ENCODE measurements at places on chromosomes 5 and 9.

GRCh38 chr9:107249665-107250285 is 33.3 kb upstream of the RAD23B start:
- DNase-seq, result no peak

- no peak for DNase-seq
These were observed 61.7 kb downstream of the OTULIN start for GRCh38 chr5:14726066-14726838.

GRCh38 chr5:103435136-103435889 is 127.3 kb downstream of the NUDT12 start:
- DNase-seq, result no peak

- DNase-seq, result no peak
These were observed 151.7 kb downstream of the SEMA5A start for GRCh38 chr5:9394221-9394620.

GRCh38 chr5:150065346-150065745 is 21.0 kb downstream of the CSF1R start:
- no peak for DNase-seq

GRCh38 chr5:160452795-160453194 is 31.1 kb downstream of the PTTG1 start:
- DNase-seq, result no peak

GRCh38 chr5:52987711-52988331 is 1.3 kb upstream of the ITGA2 start:
- DNase-seq, result no peak

DNA sequence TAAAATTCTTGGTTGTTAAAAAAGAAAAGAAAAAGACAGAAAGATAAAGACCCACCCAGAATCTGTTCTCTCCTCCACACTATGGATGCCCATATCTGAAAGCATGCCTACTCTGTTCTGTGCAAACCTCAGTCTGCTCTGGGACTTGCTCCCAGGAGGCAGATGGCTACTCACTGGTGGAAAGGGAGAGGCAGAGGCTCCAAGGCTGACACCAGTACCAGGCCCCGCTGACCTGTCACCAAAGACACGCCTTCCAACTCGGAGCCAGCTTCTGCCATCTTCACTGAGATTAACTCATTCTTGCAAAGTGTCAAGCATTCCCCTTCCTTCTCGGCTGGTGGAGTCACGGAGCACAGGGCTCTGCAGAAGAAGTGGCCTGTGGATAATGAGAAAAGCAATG is 21.6 kb downstream of the SH3TC2 start:
- no peak for DNase-seq

DNA sequence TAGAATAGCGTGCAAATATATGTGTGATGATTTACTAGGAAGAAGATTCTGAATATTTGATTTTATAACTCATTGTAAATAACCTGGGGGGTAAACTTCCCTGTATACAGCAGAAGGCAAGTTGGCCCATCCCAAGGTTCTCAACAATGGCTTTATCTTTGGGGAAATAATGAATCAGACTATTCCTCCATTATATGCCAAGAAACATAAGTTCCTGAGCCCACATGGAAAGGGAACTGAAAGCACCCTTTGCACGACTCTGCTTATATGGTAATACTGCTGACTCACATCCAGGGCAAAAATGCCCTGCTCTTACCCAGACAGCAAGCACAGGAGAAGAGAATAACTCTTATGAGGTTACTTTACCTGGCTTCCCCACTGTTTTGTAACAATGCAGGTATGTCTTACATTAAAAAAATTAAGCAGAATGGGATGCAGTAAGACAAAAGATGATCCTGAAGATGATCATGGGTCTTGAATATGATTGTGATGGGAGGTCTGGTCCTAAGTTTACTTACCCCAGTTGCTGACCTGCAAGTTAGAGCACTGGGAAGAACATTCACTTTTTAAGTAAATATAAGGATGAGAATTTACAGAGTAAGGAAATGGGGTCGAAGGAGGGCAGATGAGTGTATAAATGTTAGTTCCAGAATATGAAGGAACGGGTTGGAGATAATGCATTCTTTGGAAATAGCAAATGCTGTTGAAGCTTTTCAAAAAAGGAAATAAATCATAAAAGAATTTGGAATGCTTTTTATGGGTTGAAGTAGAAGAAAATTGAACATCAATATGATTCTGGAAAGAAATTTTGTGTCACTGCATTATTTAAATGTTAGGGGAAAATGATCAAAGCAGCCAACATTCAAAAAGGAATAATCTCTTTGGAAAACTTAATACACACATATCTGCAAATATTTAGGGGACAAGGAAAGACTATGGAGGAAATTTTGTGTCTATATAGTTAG is 428.4 kb upstream of the MPDZ start:
- DNase-seq, result no peak

GRCh38 chr5:160959804-160960203 is 107.8 kb upstream of the ATP10B start:
- DNase-seq, result no peak

- DNase-seq, result peak; percentile 49
These were observed 578 bp upstream of the PSAT1 start for GRCh38 chr9:78296201-78296892.

- DNase-seq, result no peak
These were observed 2.1 kb upstream of the SIT1 start for GRCh38 chr9:35652829-35653209.

DNA sequence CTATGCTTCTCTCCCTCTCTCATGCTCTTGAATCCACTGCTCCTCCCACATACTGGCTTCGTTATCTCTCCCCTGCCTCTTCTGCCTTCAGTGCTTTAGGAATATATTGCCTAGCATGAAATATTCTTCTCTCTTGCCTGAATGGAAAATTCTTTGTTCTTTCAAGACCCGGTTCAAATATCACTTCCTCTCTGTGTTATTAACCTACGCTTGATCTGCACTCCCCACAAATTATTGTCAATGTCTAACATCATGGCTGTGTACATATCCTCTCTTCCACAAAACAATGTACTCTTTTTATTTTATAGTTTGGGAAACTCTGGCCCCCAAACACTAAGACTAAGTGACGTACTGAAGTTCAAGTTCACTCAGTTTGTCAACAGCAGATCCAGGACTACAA is 211.0 kb downstream of the SEC61B start:
- no peak for DNase-seq

DNA sequence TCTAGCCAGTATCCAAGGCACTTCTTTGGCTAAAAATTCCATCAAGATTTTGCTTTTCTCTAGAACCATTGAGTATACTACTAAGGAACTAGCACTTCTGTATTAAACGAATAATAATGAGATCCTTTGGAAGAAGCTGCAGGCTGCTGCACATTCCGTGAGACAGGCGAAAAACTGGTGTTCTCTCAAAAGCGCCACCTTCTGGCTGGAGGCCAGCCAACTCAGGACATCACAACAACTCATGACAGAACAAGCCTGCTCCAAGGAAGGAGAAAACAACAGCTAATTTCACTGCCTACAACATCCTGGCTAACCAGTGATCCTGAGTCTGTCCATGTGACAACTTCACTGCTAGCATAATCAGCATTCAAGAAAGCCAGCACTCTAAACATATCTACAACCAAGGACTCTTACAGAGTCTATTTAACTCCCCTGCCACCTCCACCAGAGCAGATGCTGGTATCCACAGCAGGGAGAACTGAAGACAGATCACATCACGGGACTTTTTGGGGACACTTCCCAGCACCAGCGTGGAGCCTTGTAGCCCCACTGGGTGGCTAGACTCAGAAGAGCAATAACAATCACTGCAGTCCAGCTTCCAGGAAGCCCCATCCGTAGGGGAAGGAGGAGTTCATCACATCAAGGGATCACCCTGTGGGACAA is 150.5 kb downstream of the YTHDC2 start:
- peak; percentile 78 for DNase-seq

- no peak for DNase-seq
These were observed 121.6 kb downstream of the WNK2 start for GRCh38 chr9:93305497-93306020.

- no peak for DNase-seq
These were observed 6.1 kb downstream of the RICTOR start for GRCh38 chr5:39068099-39068498.

- DNase-seq, result no peak
These were observed 807.0 kb downstream of the TLE4 start for GRCh38 chr9:80378669-80379293.

- DNase-seq, result no peak
These were observed 77.0 kb downstream of the ANKRD55 start for GRCh38 chr5:56155992-56156584.

DNA sequence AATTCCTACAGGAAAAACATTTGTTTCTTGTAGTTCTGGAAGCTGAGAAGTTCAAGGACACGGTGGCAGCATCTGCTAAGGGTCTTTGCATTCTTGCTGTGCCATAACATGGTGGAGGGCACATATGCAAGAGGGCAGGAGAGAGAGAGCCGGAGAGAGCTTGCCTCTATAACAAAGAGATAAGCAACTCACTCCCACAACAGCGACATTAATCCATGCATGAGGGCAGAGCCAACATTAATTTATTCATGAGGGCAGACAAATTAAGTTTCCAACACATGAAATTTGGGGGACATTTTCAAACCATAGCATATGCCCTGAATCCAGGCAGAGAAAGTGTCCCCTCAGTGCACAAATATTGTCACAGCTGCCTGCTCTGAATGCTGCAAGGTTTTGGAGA is 4.4 kb upstream of the GTF3C5 start:
- DNase-seq, result no peak

- no peak for DNase-seq
These were observed 41.4 kb upstream of the CTNNA1 start for GRCh38 chr5:138711811-138712210.

DNA sequence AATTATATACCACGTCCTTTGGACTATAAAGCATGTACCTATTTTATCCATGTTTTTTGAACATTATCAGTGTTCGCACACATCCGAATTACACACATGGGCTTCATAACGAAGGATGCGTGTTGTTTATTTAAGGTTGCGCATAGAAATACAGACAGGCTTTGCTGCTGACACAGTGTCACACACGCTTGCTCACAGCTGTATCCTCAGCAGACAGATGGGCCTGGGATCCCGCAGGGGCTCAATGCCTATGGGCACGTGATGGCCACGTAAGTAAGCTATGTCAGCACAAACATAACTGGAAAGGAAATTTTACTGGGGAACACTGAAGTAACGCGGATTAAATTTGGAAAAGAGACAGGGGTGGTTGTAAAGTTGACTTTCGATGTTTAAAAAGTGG is 76.6 kb downstream of the OTULIN start:
- DNase-seq, result no peak

- DNase-seq, result no peak
These were observed 3.9 kb downstream of the LPAR1 start for GRCh38 chr9:111034170-111034897.

DNA sequence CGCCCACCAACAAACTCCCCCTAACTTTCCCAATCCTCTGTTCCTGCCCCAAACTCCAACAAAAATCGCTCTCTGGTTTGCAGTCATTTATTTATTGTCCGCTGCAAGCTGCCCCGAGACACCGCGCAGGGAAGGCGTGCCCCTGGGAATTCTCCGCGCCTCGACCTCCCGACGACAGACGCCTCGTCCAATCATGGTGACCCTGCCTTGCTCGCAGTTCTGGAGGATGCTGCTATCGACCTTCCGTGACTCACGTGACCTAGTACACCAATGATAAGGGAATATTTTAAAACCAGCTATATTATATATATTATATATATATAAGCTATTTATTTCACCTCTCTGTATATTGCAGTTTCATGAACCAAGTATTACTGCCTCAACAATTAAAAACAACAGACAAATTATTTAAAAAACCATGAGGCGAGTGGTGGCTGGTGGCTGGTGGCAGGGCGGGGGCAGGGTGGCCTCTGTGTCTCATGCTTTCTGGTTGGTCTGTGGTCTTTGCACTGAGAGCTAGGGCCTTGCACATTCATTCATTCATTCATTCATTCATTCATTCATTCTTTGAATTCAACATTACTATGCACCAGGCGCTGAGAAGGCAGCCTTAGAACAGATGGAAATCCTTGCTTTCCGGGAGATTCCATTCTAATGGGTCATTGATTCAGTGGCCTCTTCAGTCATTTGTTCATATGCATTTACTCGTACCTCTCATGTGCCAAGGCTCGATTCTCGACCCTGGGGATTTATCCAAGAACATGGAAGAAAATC is 37.9 kb downstream of the FGF18 start:
- no peak for DNase-seq

DNA sequence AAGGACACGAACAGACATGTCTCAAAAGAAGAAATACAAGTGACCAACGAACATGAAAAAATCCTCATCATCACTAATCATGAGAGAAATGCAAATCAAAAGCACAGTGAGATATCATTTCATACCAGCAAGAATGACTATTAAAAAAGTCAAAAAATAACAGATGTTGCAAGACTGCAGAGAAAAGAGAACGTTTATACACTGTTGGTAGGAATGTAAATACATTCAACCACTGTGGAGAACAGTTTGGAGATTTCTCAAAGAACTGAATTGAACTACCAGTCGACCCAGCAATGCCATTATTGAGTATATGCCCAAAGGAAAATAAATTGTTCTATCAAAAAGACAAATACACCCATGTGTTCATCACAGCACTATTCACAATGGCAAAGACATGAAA is 45.7 kb downstream of the FXN start:
- no peak for DNase-seq

DNA sequence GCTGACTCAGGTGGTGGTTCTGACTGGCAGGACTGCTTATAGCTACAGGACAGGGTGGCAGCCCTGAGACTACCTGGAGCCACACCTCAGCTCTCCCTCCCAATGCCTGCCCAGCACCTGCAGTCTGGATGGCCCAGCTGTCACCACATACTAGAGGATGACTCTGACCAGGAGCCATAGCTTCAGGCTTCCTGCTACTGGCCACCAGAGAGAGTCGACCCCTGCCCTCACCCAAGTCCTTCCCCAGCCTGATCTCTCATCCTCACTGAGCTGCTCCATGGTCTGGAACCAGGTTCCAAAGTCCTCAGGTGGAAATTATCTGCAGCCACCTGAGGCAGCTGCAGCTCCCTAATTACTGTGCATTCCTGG is 25.6 kb upstream of the TDRD7 start:
- no peak for DNase-seq

DNA sequence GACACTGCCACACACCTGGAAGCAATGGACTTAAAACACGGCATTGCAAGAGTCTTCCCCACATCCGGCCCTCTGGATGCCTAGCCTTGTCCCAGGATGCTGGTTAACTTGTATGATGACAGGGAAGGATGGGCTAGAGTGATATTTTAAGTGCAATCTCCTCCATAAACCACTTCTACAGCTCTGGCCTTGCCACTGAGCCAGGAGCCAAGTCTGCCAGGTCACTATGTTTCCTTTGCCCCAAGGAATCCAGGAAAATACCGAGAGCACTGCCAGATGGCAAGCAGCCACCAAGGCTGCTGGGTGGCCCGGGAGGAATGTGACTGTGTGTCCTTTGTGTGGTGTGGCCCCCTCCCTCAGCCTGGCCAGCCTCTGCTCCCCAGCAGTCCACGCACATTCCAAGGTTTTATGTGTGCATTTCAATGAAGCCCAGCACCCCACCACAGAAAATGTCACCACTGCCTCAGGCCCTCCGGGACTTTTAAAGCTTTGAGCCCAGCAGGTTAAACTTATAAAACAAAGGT is 106.0 kb downstream of the FRMD3 start:
- DNase-seq, result peak; percentile 35

DNA sequence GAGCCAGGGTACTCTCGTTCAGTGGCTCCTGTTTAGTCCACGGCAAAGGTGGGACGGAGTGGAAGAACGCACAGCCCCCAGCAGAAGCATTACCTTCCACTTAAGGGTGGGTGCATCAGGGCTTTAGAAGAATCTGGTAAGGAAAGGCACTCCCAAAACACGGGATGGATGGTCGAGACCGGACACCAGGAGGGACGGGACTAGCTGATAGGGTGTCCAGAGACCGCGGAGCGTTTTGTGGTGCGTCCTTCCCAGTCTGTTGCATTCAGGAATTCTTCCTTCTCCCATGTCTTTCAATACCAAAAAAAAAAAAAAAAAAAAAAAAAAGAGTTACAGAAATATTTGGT is 545 bp upstream of the CTSV start:
- peak; percentile 52 for DNase-seq
